ENCODE measurements at places on chromosomes 12 and 14.

- DNase-seq = no peak
Measured at GRCh38 chr14:89540009-89540829, 123.2 kb upstream of the FOXN3 start.

GRCh38 chr12:126204326-126204725 lies 1139.1 kb downstream of the AACS start:
- DNase-seq = no peak

DNA sequence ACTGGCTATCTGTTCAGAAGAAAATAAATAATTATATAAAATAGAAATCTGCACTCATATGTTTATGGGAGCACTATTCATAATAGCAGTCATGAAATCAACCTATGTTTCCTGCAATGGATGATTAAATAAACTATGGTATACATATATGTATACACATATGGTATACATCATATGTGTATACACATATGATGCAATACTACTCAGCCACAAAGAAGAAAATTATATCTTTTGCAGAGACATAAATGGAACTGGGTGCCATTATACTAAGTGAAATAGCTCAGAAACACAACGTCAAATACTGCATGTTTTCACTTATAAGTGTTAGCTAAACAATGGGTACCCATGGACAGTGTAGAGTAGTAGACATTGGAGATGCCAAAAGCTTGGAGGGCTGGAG lies 381.2 kb upstream of the LRFN5 start:
- DNase-seq = no peak

DNA sequence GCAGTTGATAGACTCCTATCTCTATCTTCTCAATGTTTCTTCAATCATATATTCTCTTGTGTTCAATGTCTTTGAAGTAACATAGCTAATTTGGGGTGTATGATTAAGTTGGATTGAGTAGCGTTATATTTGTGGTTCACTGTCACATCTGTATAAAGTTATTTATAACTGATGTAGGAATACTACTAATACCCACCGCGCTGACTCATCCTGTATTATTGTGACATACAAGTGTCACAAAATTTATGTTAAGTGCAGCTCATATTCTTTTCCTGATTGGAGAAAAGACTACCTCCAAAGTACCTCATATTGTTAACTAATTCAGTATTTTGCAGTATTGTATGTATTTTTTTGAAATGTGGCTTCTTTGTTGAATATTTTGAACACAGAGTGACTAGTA lies 940.8 kb downstream of the SLC6A15 start:
- no peak for DNase-seq

DNA sequence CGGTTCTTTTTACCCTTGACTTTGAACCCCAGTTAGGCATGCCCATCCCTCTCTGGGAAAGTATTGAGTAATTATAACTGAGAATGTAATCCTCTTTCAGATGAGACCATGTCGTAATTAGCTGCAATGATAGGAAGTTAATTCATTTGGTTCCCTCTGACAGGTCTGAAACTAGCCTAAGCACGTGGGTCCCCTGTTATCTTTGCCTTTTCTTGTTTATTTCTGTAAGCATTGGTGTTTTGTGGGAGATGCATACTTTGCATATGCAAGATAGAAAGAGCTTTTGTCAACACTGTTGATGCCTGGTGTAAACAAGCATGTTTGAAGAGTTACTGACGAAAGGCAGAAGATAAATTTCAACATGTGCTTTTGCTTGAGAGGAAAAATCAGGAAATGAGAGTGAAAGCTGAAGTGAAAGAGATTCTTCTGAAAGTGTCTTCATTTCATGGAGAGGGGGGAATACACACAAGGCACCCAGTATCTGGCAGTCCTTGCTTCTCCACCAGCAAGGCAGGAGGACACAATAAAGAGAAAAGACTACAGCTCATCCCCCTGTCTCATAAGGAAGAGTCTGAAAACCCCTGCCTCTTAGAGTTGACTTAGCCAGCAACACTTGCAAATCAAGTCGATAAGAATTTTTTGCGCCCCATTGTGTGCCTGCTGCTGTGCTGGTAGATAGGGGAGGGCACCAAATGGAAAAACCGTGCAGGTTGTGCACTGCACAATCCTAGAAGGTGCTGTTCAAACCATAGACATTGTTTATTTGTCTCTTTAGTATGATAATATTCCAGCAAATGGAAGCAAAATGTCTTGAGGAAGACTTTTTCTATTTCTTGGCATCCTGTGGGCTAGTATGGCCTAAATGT lies 77.8 kb downstream of the SLC24A4 start:
- no peak for DNase-seq

DNA sequence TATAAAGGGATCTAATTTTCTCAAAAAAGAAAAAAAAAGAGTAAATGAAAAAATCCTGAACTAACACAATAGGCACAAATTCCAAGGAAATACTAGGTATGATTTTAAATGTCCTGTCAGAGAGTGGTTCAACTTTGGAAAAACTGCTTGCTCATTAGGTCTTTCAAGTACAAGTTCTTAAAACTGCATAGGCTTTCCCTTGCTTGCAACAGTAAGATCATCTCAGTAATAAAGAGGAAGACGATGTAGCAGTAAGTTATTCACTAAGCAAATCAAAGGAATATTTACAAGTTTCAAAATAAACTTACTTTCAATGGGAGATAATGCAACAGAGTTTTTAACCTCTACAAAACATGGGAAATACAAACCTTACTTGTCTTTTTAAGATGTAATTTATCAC lies 21.6 kb downstream of the CORO1C start:
- DNase-seq = no peak

- no peak for DNase-seq
Measured at GRCh38 chr14:45743884-45744283, 490.9 kb upstream of the MIS18BP1 start.

DNA sequence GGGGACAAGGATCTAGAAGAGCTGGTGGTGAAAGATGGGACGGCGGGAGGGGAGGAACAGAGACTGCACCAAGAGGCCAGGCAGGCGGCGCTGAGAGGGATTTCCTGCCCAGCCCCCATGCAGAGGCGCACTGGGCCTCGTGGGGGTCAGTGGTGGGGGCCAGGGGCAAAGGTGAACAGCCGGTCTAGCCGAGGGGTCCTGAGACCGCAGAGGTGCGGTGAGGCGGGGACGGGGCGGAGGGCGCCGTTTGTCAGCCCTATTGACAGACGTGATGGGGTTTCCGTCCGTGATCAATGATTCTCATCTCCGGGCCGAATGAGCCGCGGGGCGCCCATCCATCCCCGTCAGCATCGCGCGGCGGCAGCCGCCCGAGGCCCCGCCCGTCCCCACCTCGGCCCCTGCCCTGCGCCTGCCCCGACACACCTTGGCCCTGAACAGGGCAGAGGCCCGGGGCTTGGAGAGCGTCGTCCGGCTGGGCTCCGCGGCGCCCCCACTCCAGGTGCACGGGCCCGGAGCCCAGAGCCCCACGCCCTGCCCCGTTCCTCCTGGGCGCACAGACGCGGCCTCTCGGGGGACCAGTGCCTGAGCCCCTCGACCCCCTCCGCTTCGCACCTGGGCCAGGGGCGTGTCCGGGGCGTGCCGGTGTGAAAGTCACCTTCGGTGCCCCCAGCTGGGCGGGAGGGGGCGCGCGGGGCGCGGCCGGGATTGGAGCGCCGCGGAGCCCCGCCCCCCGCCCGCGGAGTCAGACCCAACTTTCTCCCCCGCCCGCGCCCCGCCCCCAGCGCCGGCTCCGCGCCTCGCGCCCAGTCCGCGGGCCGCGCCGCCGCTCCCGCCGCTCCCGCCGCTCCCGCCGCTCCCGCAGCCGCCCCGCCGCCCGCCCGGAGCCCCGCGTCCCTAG lies at the start of gene NXPH4:
NXPH4 (plus strand) TSS at position 781 of the 898 bp plus-strand sequence. CDS start 176 bp downstream, outside the sequence.
- DNase-seq = peak; percentile 85

DNA sequence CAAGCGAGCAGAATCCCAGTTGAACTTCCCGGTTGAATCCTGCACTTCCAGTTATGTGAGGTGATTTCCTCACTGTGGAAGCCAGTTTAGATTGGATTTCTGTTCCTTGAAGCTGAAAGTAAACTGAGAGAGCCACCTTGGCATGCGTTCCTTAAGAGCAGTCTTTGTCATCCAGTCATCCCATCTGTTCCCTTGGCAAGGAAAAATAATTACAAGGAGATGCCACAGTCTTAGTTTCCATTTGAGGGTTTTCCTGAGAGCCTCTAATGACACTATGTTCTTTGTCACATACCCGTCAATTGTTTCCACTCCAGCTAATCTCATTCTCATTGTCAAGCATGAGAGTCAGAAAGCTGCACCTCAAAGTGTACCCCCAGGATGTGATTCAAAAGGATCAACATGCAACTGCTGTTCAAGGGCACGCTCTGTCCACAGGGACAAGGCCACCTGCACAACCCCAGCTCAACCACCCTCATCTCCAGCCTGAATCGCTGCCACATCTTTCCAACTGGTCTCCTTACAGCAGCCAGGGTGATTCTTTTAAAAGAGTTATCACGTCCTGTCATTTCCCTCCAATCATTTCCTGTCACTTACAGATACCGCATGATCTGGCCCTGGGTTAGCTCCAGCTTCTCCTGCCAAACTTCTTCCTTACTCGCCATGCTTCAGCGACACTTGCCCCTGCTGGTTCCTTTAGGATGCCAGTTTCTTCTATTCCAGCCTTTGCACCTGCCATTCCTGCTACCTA lies 18.0 kb upstream of the TCP11L2 start:
- no peak for DNase-seq

DNA sequence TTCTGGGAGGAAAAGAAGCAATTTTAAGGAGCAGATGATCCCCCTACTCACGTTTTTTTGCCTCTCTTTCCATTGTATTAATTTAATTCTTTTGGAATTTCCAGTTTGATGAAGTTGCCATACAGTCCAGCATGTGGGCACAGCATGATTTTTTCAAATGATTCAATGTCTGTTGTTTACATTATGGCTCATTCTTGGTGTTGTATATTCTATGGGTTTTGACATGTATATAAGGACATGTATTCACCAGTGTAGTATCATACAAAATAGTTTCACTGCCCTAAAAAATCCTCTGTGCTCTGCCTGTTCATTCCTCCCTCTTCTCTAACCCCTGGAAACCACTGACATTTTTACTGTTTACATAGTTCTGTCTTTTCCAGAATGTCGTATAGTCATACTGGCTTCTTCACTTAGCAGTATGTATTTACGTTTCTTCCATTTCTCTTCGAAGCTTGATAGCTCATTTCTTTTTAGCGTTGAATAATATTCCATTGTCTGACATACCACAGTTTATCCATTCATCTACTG lies 13.3 kb upstream of the KLHDC2 start:
- DNase-seq = no peak

- no peak for DNase-seq
Measured at GRCh38 chr12:40511341-40511740, 180.9 kb upstream of the CNTN1 start.

DNA sequence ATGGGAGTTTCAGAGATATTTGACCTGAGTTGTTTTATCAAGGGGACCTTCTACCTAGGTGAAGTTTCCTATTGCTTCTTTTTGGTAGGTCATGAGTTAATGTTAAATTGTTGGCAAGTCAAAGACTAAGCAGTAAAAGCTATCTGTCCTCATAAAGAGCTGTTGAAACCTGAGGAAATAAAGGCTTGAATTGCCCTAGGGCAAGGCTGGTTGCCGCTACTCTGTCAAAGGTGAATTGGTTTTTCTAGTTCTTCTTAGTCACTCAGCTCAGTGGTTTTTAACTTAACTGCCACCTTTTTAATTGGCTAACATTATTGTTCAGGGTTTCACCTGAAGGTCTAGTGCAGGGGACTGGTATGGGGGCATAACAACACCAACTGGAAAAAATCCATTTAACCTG lies 441.6 kb upstream of the FBXO33 start:
- DNase-seq = no peak

- no peak for DNase-seq
Measured at GRCh38 chr12:101940400-101940950, 63.1 kb downstream of the DRAM1 start.

GRCh38 chr12:49131894-49132461 lies 783 bp upstream of the TUBA1B start:
- peak; percentile 37 for DNase-seq

- no peak for DNase-seq
Measured at GRCh38 chr12:51845482-51845881, 3.0 kb downstream of the FIGNL2 start.

Measured in GM03348 (cell line).